Fibroblast of skin of back (primary cell): ENCODE measurements at places on chromosomes 6 and 20.

- no peak for DNase-seq
These were observed 592.9 kb downstream of the TFAP2B start for GRCh38 chr6:51411496-51412125.

GRCh38 chr20:8061861-8062518 is 42.4 kb upstream of the TMX4 start:
- no peak for DNase-seq

DNA sequence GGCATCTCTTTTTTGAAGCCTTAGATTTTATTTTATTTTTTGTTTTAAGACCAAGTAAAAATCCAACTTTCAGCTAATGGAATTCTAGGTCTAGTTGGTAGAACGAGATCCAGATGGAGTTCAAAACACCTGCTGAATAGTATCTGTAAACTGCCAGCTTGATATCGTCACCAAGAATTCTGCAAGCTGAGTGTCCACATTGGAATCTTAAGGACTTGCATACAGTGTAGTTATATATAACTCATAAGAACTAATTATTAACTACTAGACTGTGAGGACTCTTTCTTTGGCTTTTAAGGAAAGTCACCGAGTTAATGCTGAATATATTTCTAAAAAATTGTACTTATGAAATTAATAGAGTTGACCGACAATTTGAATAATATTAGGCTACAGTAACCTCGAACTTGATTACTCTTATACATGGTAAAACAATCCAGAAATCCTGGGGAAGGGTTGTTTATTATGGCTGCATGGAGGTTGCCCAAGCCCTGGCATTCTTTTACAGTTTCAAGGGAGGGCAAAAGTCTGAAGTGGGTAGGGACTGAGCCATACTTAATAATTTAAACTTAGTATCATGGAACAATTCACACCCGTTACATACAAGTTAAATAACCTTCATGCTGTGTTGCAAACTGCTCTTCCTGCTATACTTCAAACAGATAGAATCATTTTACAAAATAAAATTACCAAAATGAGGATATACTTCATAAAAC is 553.9 kb downstream of the PTPRT start:
- no peak for DNase-seq

DNA sequence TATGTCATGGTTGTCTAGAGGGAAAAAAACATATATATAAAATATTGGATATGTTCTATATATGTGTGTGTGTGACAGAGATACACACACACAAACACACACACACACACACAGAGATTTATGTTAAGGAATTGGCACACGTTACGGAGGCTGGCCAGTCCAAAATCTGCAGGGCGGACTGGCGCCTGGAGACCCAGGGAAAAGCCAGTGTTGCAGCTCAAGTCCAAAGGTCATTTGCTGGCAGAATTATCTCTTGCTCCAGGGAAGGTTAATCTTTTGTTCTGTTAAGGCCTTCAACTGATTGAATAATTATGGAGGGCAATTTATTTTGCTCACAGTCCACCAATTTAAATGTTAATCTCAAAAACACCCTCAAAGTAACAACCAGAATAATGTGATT is 37.5 kb upstream of the PDE7B start:
- no peak for DNase-seq

GRCh38 chr20:44683263-44684046 is 31.7 kb upstream of the CCN5 start:
- peak; percentile 44 for DNase-seq

DNA sequence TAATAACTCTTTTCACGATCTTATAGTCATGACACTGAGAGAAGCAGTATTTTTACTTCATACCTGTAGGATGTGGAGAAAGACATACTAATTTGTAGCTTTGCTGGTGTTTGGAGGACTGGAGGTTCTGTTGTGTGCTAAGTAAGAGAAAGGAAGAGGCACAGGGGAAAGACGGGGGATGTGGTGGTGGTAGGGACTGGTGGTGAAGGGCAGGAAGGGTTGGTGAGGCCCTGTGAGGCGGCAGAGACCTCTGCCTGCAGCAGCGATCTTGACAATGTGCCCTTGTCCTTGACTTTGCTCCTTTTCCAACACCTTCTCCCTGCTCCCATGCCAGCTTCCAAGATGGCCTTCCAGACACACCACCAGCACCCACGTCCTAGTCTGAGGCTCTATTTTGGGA is 32.6 kb upstream of the MPC1 start:
- no peak for DNase-seq

DNA sequence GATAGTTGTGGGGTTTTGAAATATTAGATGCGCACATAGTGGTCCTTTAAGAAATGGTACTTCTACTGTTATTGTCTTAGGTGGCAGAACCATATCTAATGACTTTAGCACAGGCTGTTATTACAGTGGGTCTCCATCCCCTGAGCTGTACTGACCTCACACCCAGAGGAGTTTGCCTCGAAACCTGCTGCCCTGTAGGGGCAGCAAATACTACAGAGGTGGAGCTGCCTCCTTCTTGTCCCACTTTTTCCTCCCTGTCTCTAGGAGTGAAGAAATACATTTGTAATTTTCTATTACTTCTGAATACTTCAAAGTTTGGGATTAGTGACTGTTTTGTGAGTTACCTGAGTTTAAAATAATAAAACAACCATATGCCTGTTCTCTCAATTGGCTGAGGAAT is 8.2 kb downstream of the TRIM31 start:
- no peak for DNase-seq

- DNase-seq: no peak
These were observed 74.1 kb downstream of the DNAH8 start for GRCh38 chr6:38789256-38789655.

- peak; percentile 28 for DNase-seq
These were observed 41.6 kb downstream of the MRAP2 start for GRCh38 chr6:84074988-84075781.

DNA sequence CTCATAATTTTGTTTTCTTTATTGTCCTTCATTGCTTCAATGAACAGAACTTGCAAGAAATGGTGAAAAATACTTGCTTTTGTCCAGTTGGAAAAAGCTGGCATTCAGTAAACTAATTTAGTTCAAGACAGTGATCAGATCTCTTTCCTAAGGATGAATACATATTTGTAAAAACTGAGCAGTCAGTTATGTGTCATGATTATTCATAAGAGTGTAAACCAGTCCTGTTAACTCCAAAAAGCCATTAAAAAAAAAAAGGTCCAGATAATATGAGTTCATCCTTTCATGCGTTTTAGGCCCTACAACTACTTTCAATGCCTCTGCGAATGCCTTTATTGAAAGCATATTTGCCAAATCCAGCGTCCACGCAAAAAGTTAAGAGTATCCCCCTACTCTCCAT is 609 bp downstream of the PGM3 start:
- DNase-seq: peak; percentile 17

GRCh38 chr6:139295901-139296300 is 4.1 kb upstream of the TXLNB start:
- no peak for DNase-seq

- DNase-seq: peak; percentile 41
These were observed 169.8 kb downstream of the PTPRK start for GRCh38 chr6:128350416-128351254.

DNA sequence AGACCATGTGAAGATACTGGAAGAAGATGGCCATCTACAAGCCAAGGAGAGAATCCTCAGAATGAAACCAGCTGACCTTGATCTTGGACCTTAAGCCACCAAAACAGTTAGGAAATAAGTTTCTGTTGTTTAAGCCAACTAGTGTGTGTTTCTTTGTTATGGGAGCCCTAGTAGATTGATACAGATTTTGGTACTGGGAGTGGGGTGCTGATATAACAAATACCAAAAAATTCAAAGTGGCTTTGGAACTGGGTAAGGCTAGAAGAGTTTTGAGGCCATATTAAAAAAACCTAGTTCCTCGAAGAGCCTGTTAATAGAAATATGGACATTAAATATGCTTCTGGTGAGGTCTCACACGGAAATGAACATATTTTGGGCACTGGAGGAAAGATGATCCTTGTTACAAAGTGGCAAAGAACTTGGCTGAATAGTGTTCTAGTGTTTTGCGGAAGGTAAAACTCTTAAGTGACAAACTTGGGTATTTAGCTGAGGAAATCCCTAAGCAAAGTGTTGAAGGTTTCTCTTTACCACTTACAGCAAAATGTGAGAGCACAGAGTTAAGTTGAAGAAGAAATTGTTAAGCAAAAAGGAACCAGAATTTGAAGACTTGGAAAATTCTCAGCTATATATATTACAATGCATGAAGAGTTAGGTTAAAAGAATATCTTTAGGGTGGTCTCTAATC is 55.1 kb upstream of the CD83 start:
- no peak for DNase-seq

- DNase-seq: no peak
These were observed 241.4 kb downstream of the EPHA7 start for GRCh38 chr6:93177918-93178317.

DNA sequence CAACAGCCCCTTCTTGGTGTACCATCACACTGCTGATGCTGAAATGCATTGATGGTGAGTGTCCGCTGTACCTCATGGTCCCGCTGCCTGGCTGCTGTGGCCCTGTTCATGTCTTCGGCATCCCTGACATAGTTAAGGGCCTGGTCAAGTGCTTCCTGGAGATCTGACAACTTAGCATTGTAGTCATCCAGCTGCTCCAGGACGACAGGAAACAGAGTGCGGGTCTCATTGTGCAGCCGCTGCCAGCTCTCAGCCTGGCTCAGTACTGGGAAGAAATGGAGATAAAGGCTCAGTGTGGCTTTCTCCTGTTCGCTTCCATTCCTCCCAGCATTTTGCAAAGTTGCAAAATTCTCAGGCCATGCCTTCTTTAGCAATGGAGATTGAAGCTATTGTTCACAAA is 81.8 kb downstream of the LAMA4 start:
- no peak for DNase-seq

DNA sequence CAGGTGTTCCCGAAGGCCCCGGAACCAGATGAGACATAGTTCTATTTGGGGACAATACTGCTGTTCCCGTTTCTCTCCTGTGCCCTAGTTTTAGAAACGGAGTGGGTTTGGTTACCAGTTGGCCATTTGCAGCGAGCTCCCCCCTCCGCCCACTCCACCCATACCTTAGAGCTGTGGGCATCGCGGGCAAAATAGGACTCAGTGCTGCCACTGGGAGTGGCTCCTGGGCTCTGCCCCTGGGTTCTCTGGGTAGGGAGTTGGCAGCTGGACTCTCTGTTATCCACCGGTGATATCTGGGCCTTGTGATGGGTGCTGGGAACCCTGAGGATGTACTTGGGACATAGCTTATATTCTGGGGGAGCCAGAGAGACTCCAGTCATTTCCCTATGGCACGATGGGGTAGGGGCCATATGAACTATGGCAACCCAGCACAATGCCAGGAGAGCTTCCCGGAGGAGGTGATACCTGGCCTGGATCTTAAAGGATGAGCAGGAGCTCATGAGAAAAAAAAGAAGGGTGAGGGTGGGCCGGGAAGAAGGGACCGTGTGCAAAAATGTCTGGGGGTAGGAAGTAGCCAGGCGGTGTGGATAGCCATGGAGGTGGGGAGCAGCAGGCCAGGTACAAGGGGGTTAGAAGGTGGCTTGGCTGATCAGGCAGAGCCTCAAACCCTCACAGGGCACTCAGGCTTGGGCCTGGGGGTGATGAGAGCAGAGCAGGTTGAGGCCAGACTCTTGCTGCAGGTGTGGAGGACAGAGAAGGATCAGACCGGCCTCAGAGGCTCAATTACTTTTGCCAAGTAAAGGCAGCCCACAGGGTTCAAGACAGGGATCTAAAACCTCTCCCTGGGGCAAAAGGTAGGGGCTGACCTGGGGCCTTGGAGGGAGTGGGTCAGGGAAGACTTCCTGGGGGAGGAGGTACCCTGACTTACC is 9.6 kb downstream of the SRC start:
- DNase-seq: no peak

GRCh38 chr20:64261138-64261537 is 5.6 kb downstream of the PCMTD2 start:
- DNase-seq: peak; percentile 4

GRCh38 chr6:89927791-89928550 is 33.7 kb downstream of the GJA10 start:
- no peak for DNase-seq

- no peak for DNase-seq
These were observed 63.7 kb downstream of the PRR18 start for GRCh38 chr6:166244353-166245045.

GRCh38 chr20:43171930-43172329 is 17.8 kb downstream of the PTPRT start:
- no peak for DNase-seq

DNA sequence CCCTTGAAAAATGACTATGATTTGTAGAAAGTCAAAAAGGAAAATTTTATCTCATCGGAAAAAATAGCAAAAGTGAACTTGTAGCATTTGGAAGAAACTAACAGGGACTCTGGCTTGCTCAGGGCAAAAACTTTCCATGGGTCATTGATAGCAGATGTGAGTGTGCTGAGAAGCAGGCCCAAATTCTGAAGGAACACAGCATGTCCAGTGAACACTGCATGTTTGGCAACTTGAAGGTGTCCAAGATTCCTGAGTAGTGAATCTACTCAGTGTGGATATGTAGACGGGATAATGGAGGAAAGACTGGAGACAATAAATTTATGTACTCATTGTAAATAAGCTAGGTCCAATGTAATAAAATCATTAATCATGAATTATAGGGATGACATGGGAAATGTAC is 8.2 kb downstream of the SLC17A2 start:
- DNase-seq: no peak

DNA sequence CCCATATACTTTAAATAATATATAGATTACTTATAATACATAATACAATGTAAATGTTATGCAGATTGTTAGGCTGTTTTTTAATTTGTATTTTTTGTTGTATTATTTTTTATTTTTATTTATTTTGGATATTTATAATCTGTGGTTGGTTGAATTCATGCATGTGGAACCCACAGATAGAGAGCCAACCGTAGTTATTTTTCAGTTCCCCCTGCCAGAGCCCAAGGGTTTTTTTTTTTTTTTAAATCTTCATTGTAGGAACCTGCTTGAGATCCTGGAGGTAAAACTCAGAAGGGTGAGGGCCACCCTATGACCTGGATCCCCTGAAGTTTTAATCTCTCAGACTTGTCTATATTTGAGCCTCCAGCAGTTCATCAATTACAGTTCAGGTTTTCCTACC is 133.2 kb downstream of the B3GAT2 start:
- DNase-seq: no peak

DNA sequence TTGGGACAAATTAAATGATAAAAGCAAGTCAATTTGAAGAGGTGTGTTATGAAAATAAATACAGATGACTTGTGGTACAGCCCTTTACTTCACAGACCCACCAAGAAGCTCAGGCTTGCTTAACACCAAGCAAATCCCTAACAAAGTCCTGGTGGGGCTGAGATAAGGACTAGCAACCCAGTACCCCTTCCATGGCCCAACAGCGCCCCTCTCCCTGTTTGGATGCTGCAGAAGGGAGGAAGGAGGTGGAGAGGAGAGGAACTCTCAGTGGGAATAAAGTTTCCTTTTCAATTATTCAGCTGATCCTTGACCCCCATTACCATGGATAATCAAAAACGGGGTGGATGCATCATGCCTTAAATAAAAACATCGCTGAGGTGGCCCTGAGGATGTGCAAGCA is 4.5 kb upstream of the ZNF831 start:
- no peak for DNase-seq

- no peak for DNase-seq
These were observed 64.4 kb downstream of the FILIP1 start for GRCh38 chr6:75429061-75429703.

- no peak for DNase-seq
These were observed 20.0 kb upstream of the UBE2J1 start for GRCh38 chr6:89372506-89372901.
